T-helper 17 cell (primary cell): ENCODE measurements at places on chromosomes 12 and 14.

DNA sequence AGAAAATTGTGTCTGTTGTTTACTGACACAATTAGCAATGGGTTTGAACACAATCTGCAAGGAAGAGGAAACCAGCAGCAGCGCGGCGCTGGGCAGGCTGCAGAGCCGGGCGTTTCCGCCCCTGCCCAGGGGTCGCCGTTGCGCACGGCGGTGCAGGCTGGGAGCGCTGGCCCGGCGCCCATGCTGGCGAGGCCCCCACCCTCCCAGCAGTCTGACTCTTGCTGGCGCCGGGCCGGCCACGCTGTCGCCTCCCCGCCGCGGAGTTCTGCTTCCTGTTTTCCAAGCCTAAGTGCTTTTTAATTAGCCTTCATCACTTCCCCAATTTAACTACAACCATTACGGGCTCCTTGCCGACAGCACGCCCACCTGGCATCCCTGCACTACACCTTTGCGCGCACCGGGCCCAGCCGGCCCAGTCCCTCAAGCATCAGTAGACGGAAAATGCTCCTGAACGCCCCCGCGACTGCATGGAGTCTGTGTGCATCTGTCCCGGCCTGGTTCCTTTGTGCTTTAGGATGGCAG, 212.1 kb downstream of the GXYLT1 start:
- peaks cover 5% of the 10 kb centered on the region for H3K4me1 ChIP-seq
- H3K4me3 ChIP-seq, result peak overlapping the region; percentile 81
- H3K27ac ChIP-seq, result peak overlapping the region; percentile 32
- DNase-seq, result no peak

- no peak overlapping the region for H3K4me3 ChIP-seq
- peaks cover 4% of the 10 kb centered on the region for H3K36me3 ChIP-seq
- DNase-seq, result no peak
- peaks cover 27% of the 10 kb centered on the region for H3K4me1 ChIP-seq
- no peak overlapping the region for H3K27ac ChIP-seq
These were observed 2.8 kb downstream of the MBIP start for GRCh38 chr14:36317650-36318049.

DNA sequence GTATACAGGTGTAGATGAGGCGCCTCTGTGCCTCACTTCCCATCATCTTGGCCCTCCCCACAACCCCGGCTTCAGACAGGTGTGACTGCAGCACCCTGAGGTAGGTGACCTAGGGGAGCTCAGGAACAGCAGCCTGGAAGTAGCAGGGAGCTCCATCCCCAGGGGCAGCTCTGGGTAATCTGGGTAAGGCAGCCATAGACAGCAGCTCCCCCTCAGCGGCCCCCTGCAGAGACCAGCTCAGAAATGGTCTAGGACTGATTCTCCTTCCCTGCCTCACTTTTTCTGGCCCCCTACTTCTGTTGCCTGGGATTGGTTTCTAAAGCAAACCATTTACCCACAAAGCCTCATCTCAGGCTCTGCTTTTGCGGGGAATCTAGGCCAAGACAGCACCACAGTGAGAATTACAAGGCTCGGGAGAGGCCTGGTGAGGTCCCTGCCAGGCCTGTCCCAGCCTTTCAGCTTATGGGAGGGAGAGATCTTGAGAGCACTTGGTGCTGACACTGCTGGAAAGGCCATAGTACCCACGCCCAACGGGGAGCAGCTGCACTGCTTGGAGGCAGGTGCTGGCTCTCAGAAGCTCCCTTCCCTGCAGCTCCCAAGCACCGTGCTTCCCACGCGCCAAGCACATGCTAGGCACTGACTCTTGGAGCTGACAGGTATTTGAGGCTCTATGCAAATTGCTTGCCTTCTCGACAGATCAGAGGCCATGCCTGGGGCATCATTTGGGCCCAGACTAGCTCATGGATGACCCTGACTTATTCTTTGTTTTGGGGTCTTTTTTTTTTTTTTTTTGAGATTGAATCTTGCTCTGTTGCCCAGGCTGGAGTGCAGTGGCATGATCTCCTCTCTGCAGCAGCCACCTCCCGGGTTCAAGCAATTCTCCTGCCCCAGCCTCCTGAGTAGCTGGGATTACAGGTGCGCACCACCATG, 45.1 kb upstream of the TRAF3 start:
- no peak for DNase-seq
- no peaks in the 10 kb centered on the region for H3K27me3 ChIP-seq

DNA sequence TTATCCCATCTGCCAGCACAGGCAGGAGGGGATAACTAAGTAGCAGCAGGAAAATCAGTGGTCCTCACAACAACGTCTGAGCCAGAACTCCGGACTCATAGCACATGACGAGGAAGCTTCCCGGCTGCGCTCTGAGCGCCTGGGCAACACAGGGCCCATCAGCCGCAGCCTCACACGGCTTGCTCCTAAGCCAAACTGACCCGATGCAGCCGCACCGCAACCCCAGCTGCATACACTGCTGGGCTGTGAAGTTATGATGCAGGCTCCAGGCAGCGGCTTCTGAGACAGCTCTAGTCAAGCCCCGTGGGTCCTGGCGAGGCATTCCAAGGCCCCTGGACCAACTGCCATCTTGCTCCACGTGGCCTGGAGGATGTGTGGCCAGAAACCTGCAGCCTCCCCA, 28.1 kb downstream of the ZFYVE21 start:
- no peaks in the 10 kb centered on the region for H3K36me3 ChIP-seq
- no peaks in the 10 kb centered on the region for H3K27me3 ChIP-seq
- H3K4me3 ChIP-seq, result no peak overlapping the region
- H3K27ac ChIP-seq, result no peak overlapping the region
- H3K4me1 ChIP-seq, result peaks cover 4% of the 10 kb centered on the region

GRCh38 chr14:63100552-63100951, 55.3 kb upstream of the KCNH5 start:
- no peak for DNase-seq
- no peaks in the 10 kb centered on the region for H3K36me3 ChIP-seq
- H3K4me1 ChIP-seq, result no peaks in the 10 kb centered on the region
- H3K4me3 ChIP-seq, result no peak overlapping the region

GRCh38 chr14:91416744-91417119, 888 bp downstream of the CCDC88C start:
- peak overlapping the region; percentile 99 for H3K27ac ChIP-seq
- peaks cover 9% of the 10 kb centered on the region for H3K36me3 ChIP-seq
- H3K4me1 ChIP-seq, result peaks cover 40% of the 10 kb centered on the region
- DNase-seq, result no peak
- peak overlapping the region; percentile 98 for H3K4me3 ChIP-seq

- peaks cover 11% of the 10 kb centered on the region for H3K36me3 ChIP-seq
- peaks cover 83% of the 10 kb centered on the region for H3K27me3 ChIP-seq
- no peak for DNase-seq
- H3K4me1 ChIP-seq, result peaks cover 32% of the 10 kb centered on the region
These were observed 8.4 kb upstream of the SIX1 start for GRCh38 chr14:60657456-60658210.

DNA sequence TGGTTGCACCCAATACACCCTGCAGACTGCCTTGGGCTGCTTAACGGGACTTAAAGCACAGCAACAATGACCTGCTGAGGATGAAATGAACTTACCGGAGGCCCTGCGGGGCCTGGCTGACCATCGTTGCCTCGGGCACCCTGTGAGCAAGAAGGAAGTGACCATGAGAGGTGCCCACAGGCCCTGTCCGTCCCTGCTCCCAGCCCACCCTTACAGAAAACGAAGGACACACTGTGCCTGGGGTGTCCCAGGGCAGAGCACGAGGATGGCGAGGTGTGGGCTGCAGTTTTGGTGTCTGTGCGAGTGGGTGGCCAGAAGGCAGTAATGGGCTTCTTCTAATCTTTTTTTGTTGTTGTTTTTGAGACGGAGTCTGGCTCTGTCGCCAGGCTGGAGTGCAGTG, 14.6 kb downstream of the COL2A1 start:
- peaks cover 18% of the 10 kb centered on the region for H3K27me3 ChIP-seq
- H3K4me3 ChIP-seq, result no peak overlapping the region
- peaks cover 2% of the 10 kb centered on the region for H3K36me3 ChIP-seq
- H3K27ac ChIP-seq, result peak overlapping the region; percentile 39
- no peak for DNase-seq

GRCh38 chr12:120010661-120011230, 21.7 kb downstream of the BICDL1 start:
- H3K36me3 ChIP-seq, result peaks cover 2% of the 10 kb centered on the region
- peak overlapping the region; percentile 99 for H3K27ac ChIP-seq
- DNase-seq, result no peak
- peaks cover 62% of the 10 kb centered on the region for H3K4me1 ChIP-seq
- H3K4me3 ChIP-seq, result peak overlapping the region; percentile 87

DNA sequence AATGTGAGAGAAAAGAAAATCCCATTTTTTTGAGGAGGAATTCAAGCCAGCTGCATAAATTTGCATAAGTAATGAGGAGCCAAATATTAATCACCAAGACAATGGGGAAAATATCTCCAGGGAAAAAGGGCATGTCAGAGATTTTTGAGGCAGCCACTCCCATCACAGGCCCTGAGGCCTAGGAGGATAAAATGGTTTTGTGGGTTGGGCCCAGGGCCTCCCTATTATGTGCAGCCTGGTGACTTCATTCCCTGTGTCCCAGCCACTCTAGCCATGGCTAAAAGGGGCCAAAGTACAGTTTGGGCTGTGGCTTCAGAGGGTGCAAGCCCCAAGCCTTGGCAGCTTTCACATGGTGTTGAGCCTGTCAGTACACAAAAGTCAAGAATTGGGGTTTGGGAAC, 1051.0 kb upstream of the FOXG1 start:
- H3K4me1 ChIP-seq, result no peaks in the 10 kb centered on the region
- H3K4me3 ChIP-seq, result no peak overlapping the region
- no peaks in the 10 kb centered on the region for H3K27me3 ChIP-seq
- no peak overlapping the region for H3K27ac ChIP-seq
- no peak for DNase-seq
- H3K36me3 ChIP-seq, result no peaks in the 10 kb centered on the region

DNA sequence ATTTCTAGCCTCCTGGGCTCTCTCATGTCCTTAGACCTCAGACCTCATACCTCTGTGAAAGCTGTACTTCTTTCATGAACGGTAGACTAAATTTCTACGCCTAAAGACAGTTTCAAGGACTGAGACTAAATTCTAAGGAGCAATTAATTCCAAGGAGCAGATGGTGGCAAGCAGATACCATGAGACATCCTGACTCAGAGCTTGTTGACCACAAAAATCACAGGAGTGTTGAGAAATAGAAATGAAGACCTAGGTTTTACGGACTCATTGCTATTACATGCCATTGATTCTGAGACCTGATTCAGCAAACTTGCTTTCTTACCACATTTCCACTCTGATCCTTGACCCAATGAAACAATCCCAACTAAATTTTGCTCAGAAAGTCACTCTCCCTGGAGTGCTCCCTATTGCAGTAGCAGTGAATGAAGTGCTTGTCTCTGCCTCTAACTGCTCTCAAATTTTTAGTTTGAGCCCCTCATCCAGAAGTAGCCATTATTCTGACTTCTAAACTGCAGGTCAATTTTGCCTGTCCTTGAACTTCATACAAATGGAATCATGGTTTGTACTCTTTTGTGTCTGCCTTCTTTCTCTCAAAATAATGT, 52.0 kb downstream of the PEX5 start:
- DNase-seq, result no peak
- H3K36me3 ChIP-seq, result peaks cover 6% of the 10 kb centered on the region
- H3K27me3 ChIP-seq, result peaks cover 34% of the 10 kb centered on the region
- no peak overlapping the region for H3K4me3 ChIP-seq

DNA sequence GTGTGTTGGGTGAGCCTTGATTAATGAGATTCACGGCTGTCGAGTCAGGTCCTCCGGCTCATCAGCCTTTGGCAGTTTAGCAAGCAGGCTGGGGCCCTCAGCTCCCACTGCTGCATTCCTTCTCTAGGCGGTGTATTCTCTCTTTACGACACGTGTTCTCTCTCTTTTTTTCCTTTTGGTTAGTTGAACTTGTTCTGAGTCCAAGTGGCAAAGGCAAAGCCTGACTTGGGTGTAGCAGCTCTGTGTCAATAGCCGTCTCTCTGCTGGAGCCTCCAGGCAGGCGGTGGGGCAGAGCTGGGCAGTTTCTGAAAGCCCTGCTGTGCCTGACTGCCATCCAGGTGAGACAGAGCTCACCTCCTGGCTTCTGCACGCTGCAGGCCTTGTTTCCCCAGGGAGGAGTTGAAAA, 46.6 kb downstream of the SUSD6 start:
- H3K27me3 ChIP-seq, result no peaks in the 10 kb centered on the region
- H3K36me3 ChIP-seq, result peaks cover 3% of the 10 kb centered on the region
- peaks cover 75% of the 10 kb centered on the region for H3K4me1 ChIP-seq
- peak overlapping the region; percentile 39 for H3K4me3 ChIP-seq
- H3K27ac ChIP-seq, result peak overlapping the region; percentile 73

GRCh38 chr14:93299416-93299815, 33.4 kb downstream of the BTBD7 start:
- no peaks in the 10 kb centered on the region for H3K36me3 ChIP-seq
- H3K4me3 ChIP-seq, result no peak overlapping the region
- no peak for DNase-seq
- H3K4me1 ChIP-seq, result peaks cover 26% of the 10 kb centered on the region

DNA sequence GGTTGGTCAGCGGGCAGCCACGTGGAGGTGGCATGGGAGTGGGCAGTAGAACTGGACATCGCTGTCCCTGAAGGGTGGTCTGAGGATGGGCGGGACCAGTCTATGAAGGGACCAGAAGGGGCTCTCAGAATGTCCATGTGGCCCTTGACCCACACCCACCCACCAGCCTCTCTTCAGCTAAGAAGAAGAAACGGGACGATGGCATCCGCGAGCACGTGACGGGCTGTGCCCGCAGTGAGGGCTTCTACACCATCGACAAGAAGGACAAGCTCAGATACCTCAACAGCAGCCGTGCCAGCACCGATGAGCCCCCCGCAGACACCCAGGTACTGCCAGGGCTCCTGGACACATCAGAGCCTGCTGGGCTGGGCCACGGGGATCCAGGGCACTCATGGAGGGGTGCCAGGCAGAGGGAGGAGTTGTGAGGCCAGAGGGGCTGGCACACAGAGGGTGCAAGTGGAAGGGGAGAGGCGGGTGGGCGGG, 21.3 kb downstream of the SETD1B start:
- H3K4me1 ChIP-seq, result peaks cover 7% of the 10 kb centered on the region
- DNase-seq, result no peak
- peaks cover 14% of the 10 kb centered on the region for H3K36me3 ChIP-seq
- no peaks in the 10 kb centered on the region for H3K27me3 ChIP-seq
- peak overlapping the region; percentile 72 for H3K27ac ChIP-seq
- no peak overlapping the region for H3K4me3 ChIP-seq

DNA sequence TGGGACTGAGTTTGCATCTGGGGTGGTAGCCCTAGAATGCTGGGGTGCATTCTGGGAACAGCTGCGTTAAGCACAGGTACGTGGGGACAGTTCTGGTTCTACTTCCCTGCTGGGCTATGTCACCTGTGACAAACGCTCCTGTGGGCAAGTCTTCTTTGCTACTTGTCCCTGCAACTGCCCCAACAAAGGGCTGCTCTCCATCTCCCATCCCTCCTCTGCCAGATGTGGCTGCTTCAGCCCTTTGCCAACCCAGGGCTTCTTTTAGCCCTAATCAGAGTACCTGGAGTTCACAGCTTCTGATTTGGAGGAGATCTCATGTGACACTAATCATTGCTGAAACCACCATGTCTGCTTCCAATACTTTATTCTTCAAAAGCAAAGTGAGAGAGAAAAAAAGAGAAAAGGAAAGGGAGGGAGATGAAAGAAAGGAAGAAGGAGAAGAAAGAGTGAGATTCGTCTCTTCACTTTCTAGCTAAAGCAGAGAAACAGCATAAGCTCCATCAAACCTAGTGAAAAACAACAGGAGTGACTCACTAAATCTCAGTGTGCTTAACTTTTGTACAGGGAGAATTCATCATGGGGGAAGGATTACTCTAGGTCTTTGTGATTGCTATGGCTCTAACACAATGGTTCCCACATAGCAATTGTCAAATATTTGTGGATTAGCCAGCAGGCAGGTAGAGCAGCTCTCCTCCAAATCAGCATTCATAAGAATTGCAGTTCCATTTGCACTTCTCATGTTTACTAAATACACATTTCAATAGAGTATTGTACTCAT, 174.8 kb downstream of the LRIG3 start:
- H3K36me3 ChIP-seq, result no peaks in the 10 kb centered on the region
- H3K4me1 ChIP-seq, result no peaks in the 10 kb centered on the region
- no peak for DNase-seq
- H3K27me3 ChIP-seq, result no peaks in the 10 kb centered on the region
